Activated T-helper 2 cell treated with anti-CD3 and anti-CD28 coated beads, Interferon-gamma antibody, Interleukin-2, Interleukin-4, amounts not matched to agents 10 μg/mL and 5 μg/mL and 100 μg/mL, durations not matched to agents 14 hours and 24 hours and 36 hours (primary cell): ENCODE measurements at places on chromosomes 16 and 17.
A peak's percentile ranks its signal among the peaks of the same experiment; 100 is the strongest.

- no peaks in the 10 kb centered on the region for H3K36me3 ChIP-seq
- H3K4me1 ChIP-seq, result no peaks in the 10 kb centered on the region
- H3K27me3 ChIP-seq, result peaks cover 6% of the 10 kb centered on the region
- no peak overlapping the region for H3K4me3 ChIP-seq
Measured at GRCh38 chr16:50509521-50510341, 38.5 kb upstream of the NKD1 start.

DNA sequence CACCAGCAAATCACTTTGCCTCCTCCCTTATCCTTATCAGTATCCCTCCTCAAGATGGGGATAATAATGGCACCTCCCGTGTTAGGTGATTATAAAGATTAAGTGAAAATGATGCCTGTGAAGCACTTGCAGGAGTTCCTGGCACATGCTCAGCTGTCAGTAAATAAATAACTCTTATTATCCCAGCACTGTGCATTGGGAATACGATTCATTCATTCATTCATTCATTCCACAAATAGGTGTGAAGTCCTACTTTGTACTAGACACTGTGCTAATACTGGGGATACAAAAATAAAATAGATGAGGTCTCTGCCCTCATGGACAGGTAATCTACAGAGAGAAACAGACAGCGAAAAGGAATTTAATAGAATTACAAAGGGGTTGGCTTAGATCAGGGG lies 2.0 kb downstream of the XYLT2 start:
- H3K27me3 ChIP-seq, result no peaks in the 10 kb centered on the region
- DNase-seq, result no peak
- peak overlapping the region; percentile 56 for H3K27ac ChIP-seq
- peaks cover 48% of the 10 kb centered on the region for H3K36me3 ChIP-seq

- H3K27me3 ChIP-seq, result no peaks in the 10 kb centered on the region
- no peak overlapping the region for H3K27ac ChIP-seq
- DNase-seq, result no peak
- no peak overlapping the region for H3K4me3 ChIP-seq
- no peaks in the 10 kb centered on the region for H3K4me1 ChIP-seq
Measured at GRCh38 chr17:5544115-5544514, 40.2 kb downstream of the NLRP1 start.

DNA sequence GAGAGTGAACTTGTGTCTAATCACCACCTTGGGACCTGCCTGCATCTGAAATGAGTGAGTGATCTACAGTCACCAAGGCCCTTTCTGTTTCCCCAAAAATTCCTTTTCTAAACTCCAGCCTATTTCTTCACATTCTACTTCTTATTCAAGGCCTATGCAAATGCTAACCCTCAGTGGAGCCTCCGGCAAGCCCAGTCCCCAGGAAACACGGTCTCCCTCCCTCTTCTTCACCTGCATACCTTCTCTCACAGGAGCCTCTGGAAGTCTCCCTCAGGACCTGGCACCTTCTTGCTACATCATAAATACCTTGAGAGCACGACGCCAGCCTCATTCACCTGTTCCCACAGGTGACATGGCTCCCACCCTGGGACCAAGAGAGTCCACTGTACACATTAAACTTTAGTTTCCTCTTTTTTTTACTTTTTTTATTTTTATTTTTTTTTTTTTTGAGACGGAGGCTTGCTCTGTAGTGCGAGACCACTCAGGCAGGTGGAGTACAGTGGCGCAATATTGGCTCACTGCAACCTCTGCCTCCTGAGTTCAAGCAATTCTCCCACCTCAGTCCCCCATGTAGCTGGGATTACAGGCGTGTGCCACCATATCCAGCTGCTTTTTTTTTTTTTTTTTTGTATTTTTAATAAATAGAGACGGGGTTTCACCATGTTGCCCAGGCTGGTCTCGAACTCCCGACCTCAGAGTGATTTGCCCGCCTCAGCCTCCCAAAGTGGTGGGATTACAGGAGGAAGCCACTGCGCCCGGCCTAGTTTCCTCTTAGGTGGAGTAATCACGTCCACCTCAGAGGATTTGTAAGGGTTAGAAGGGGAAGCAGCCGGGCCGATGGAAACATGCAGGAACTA lies 97.3 kb downstream of the ANKRD11 start:
- no peak for DNase-seq
- H3K4me1 ChIP-seq, result peaks cover 21% of the 10 kb centered on the region
- no peaks in the 10 kb centered on the region for H3K27me3 ChIP-seq
- no peak overlapping the region for H3K4me3 ChIP-seq
- H3K27ac ChIP-seq, result no peak overlapping the region

DNA sequence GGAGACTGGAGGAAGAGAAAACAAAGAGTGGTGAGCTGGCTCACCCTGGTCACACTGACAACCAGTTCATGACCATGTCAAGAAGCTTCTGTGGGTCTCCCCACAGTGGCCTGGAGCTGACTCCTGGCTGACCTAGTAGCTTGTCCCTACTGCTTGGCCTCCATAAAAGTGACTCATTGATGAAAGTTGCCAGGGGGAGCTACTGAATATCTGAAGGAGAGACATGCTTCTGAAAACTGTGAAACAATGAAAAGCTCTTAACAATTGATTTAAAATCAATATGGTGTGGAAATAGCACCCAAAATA lies 22.0 kb downstream of the SMPD3 start:
- no peak overlapping the region for H3K27ac ChIP-seq
- no peak for DNase-seq
- no peaks in the 10 kb centered on the region for H3K36me3 ChIP-seq
- no peak overlapping the region for H3K4me3 ChIP-seq
- peaks cover 40% of the 10 kb centered on the region for H3K27me3 ChIP-seq

GRCh38 chr17:4823373-4824089 lies 9.6 kb upstream of the MINK1 start:
- no peak overlapping the region for H3K27ac ChIP-seq
- no peaks in the 10 kb centered on the region for H3K36me3 ChIP-seq
- H3K27me3 ChIP-seq, result no peaks in the 10 kb centered on the region
- no peaks in the 10 kb centered on the region for H3K4me1 ChIP-seq
- no peak overlapping the region for H3K4me3 ChIP-seq

DNA sequence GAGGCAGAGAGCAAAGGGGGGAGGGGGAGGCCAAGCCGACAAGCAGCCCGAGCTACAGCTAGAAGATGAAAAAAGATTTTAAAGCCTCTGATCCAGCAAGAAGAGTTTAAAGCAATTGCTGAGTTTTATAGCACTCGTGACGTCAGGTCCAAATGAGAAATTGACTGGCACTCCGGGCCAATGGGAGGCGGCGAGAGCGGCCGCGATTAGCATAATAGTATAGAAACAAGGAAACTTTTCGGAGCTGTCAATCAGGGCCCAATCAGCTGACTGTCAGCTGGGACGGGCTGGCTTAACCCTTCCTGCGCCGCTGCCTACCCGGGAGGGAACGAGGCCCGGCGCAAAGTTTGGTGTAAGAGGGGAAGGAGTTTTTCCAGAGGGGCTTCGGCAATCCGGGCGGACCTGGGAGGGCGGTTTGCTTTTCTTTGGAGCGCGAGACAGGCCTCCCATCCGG lies at the start of gene MAF:
TSS of gene MAF (minus strand) at position 100 of the 454 bp plus-strand sequence. CDS start 835 bp downstream, outside the sequence.
- peaks cover 47% of the 10 kb centered on the region for H3K4me1 ChIP-seq
- peak within 1 kb of the TSS; percentile 96 for H3K27ac ChIP-seq
- H3K27me3 ChIP-seq, result peaks cover 3% of the 10 kb centered on the region
- peak within 1 kb of the TSS; percentile 96 for H3K4me3 ChIP-seq
- peaks cover 31% of the 10 kb centered on the region for H3K36me3 ChIP-seq

- H3K36me3 ChIP-seq, result no peaks in the 10 kb centered on the region
- no peak overlapping the region for H3K4me3 ChIP-seq
- H3K27ac ChIP-seq, result no peak overlapping the region
- no peak for DNase-seq
Measured at GRCh38 chr16:64952177-64952576, 169.7 kb downstream of the CDH11 start.

DNA sequence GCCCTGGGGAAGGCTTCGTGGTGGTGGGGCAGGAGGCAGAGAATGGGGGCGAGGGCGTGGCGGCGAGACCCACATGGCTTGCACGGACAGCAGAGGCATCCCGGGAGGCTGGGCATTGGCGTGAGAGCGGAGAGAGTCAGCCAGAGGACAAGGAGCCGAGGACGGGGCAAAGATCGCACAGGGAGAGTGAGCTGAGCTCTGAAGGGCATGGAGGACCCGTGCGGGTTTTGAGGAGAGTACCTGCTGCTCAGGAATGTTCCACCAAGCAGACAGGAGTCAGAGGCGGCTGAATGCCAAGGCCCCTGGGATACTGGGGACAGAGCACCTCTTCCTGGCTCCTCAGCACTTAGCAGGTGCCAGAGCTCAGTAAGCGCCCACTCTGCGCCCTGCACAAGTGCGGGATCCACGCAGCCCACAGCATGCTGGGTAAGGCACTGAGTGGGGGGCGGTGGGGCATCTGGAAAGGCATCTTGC lies 47.8 kb downstream of the ARHGAP27 start:
- H3K36me3 ChIP-seq, result no peaks in the 10 kb centered on the region
- peaks cover 2% of the 10 kb centered on the region for H3K27me3 ChIP-seq
- no peak overlapping the region for H3K4me3 ChIP-seq
- H3K4me1 ChIP-seq, result peaks cover 22% of the 10 kb centered on the region
- H3K27ac ChIP-seq, result no peak overlapping the region

DNA sequence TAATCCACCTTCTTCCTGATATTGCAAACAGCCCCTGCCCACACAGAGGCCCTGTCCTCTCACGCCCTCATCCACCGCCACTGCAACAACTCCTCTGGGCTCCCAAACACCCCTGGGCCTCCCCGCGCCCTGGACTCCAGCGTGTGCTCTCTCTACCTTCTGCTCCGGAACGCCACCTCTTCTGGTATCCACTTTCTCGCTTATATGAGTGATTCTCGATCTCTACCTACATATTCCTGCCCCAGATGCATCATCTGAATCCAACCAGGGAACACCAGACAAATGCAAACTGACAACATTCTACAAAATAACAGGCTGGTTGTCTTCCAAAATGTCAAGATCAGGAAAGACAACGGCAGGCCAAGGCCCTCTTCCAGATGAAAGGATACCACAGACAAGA lies 19.0 kb downstream of the CAMKK1 start:
- peaks cover 6% of the 10 kb centered on the region for H3K4me1 ChIP-seq
- H3K4me3 ChIP-seq, result no peak overlapping the region
- DNase-seq, result no peak
- H3K36me3 ChIP-seq, result peaks cover 9% of the 10 kb centered on the region
- H3K27ac ChIP-seq, result no peak overlapping the region
- H3K27me3 ChIP-seq, result no peaks in the 10 kb centered on the region

- H3K27me3 ChIP-seq, result no peaks in the 10 kb centered on the region
- H3K36me3 ChIP-seq, result no peaks in the 10 kb centered on the region
- H3K27ac ChIP-seq, result no peak overlapping the region
- no peak overlapping the region for H3K4me3 ChIP-seq
- peaks cover 2% of the 10 kb centered on the region for H3K4me1 ChIP-seq
Measured at GRCh38 chr17:83181991-83182619, 102.7 kb downstream of the METRNL start.

DNA sequence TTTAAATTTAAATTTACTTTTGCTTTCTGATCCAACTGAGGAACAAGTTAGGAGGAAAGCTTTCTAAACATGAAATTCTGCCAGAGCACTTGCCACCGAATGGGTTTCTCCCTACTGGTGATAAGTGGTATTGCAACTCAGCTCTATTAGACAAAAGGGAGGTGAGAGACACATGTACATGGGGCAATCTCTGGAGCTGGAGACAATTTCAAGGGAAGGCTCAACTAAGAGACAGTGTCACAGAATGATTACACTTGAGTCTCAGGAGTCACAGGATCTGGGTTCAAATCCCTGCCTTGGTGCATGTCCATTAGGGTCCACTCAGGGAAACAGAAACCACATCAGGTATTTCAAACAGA lies 37.4 kb downstream of the SOCS1 start:
- peak overlapping the region; percentile 22 for H3K27ac ChIP-seq
- no peaks in the 10 kb centered on the region for H3K27me3 ChIP-seq
- H3K36me3 ChIP-seq, result peaks cover 23% of the 10 kb centered on the region
- peaks cover 26% of the 10 kb centered on the region for H3K4me1 ChIP-seq
- no peak for DNase-seq

DNA sequence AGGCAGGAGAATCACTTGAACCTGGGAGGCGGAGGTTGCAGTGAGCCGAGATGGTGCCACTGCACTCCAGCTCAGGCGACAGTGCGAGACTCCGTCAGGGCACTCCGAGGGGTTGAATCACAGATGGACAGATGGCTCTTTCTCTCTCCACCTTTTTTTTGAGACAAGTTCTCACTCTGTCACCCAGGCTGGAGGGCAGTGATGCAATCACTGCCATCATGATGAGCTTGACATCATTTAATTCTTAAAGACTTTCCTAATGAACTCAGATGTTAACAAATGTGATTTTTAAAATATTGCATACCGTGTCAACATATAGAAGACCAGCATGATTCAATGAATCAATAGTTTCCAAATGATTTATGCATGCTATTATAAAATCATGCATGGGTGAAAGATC lies 3.5 kb downstream of the GDPD1 start:
- DNase-seq, result no peak
- no peaks in the 10 kb centered on the region for H3K27me3 ChIP-seq
- H3K27ac ChIP-seq, result no peak overlapping the region
- H3K4me1 ChIP-seq, result peaks cover 13% of the 10 kb centered on the region
- no peak overlapping the region for H3K4me3 ChIP-seq

DNA sequence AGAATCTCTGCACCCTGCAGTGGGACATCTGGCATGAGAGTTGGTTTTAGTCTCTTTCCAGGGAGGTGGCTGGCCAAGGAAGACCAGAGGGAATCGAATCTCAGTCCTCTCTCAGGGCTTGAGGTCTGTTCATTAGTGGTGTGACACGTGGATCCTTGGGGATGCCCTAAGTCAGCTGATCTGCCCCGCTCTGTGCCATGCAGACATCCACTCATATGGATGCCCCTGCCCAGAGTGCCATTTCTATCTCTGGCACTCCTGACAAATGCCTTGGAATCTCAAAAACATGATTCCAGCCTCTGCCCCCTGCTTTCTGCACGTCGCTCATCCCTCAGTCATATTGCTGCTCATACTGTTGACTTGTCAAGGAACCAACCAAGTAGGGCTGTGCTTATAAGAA lies 38.8 kb downstream of the WSCD1 start:
- no peak overlapping the region for H3K27ac ChIP-seq
- no peak overlapping the region for H3K4me3 ChIP-seq
- peaks cover 6% of the 10 kb centered on the region for H3K27me3 ChIP-seq

DNA sequence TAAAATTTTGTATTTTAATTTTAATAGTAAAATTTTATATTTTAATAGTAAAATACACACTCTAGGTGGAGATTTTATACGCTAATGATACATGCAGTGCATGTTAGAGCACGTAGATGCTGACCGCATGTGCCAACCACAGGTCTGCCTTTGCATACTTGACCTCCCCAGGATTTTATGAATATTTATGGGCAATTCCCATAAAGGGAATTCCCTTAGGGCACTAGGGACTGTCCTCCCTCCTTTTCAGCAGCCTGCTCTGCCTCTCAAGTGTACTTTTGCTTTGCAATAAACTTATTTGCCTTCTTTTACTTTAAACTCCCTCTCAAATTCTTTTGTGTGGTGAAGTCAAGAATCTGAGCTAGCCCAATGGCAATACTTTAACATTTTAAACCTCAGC lies 217.7 kb upstream of the CDH8 start:
- H3K4me1 ChIP-seq, result no peaks in the 10 kb centered on the region
- no peak overlapping the region for H3K4me3 ChIP-seq
- no peak for DNase-seq
- H3K36me3 ChIP-seq, result no peaks in the 10 kb centered on the region
- no peaks in the 10 kb centered on the region for H3K27me3 ChIP-seq

GRCh38 chr17:305090-305976 lies 47.3 kb downstream of the RPH3AL start:
- H3K27ac ChIP-seq, result no peak overlapping the region
- no peaks in the 10 kb centered on the region for H3K27me3 ChIP-seq
- DNase-seq, result no peak
- H3K4me3 ChIP-seq, result no peak overlapping the region
- no peaks in the 10 kb centered on the region for H3K36me3 ChIP-seq
